ENCODE measurements at places on chromosomes 6 and 20.

GRCh38 chr6:52251113-52251512 lies 6.8 kb upstream of the IL17F start:
- no peak for DNase-seq

DNA sequence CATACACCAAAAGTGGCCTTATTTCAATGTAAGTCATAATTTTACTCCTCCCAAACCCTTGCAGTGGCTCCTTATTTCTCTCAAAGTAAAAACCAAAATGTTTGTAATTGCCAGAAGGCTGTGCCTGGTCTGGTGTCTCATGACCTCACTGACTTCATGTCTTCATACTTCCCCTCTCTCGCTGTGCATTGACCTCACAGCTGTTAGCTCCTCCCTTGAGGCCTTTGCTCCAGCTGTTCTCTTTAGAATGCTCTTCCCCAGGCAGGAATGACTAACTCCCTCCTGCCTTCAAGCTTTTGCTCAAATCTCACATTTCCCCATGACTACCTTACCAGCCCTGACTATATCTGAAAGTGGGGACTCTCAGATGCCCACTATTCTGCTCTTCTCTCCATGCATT lies 83.3 kb downstream of the MTFR2 start:
- DNase-seq = no peak

DNA sequence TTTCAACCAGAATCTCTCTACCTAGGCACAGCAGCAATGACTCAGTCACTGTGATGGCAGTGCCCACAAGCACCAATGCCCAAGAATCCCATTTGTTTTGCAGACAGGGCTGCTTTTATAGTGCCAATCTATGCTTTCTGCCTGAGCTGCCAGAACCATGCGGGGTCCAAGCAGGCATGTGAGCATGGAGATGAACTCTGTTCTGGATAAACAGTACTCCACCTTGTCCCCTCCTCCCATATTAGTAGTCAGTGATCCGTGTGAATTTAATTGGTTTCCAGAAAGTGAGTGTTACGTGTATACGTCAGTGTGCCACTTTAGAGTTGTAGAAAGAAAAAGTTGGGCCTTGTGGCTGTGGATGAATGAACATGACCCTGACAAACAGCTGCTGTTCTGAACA lies 79.4 kb downstream of the SASH1 start:
- DNase-seq = no peak

GRCh38 chr20:22776369-22776768 lies 192.0 kb upstream of the FOXA2 start:
- no peak for DNase-seq

DNA sequence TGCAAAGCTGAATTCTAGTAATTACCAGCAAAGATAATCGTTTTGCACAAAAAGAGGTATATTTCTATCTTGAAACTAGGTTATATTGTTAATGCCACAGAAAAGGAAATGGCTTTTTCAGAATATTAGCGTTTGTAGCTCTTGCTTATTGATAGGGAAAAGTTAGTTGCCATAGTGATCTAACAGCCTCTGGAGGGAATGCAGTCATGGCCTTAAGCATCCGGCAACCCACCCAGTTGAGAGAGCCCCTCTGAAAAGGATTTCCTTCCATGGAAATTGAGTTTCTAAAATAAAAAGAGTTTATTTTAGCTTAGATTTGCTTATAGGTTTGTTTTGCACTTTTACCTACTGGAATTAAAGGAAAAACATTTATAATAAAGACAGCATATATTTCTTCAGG lies 224.5 kb downstream of the BCKDHB start:
- no peak for DNase-seq

- no peak for DNase-seq
These were observed 5.0 kb downstream of the CEBPB start for GRCh38 chr20:50195524-50196120.

- DNase-seq = no peak
These were observed 241.6 kb downstream of the BTBD3 start for GRCh38 chr20:12159261-12159660.

DNA sequence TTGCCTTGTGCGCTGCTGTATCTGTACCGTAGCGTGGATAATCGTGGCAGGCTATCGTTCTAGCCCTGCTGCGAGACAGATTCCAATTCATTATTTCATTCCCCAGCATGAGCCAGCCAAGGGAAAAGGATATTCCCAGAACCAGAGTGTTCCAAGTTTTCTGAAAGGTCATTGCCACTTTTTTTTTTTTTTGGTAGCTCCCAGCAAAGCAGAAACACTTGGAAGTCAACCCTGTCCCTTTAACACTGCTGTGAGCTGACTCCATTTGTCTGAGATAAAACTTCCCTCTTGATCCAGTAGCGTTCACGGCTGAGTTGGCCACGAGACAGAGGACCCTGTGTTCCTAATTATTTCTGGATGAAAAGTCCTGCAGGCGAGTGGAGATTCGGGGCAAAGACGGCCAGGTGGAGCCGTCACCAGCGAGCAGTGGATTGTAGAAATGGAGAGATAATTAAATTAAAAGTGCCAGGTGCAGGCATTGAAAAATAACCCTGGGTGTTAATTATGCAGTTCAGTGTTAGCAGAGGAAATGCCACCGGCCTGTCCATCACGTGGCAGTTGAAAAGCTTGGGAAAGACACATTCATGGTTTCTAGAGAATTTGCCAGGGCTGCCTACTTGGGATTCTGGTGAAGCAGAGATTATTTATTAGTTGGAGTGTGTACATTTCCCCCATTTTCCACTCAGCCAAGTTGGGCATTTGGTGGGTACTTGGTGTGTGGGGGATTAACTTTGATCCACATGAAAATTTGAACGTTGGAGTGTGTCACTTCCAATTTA lies 164.2 kb downstream of the SLC24A3 start:
- DNase-seq = no peak

- no peak for DNase-seq
These were observed 249.2 kb upstream of the RREB1 start for GRCh38 chr6:6858533-6858982.
